ENCODE measurements at places on chromosomes 2 and 18. TPM values are rescaled to one million over a fixed set of nuclear protein-coding genes. Genes with fewer than 3 reads are reported as not detected.

Gene ANKRD30B
- 0.36 TPM for total RNA-seq

Gene IL36G
- total RNA-seq: not detected

Gene MATN3
- 1.8 TPM for total RNA-seq

Gene ZC3H6
- 24.0 TPM for total RNA-seq

Gene ICOS
- total RNA-seq: 3.2 TPM

Gene SCN9A
- 6.0 TPM for total RNA-seq

Gene PDE11A
- 0.16 TPM for total RNA-seq

Gene VAPA
- total RNA-seq: 264 TPM

Gene INHBB
- 59.8 TPM for total RNA-seq

Gene TUBA3E
- not detected for total RNA-seq

Gene CCDC121
- 1.2 TPM for total RNA-seq

Gene CNTNAP5
- total RNA-seq: not detected

Gene GCG
- total RNA-seq: not detected

Gene TRIM43
- total RNA-seq: not detected

Gene DPP4
- 11.7 TPM for total RNA-seq

Gene RAB6C
- 0.19 TPM for total RNA-seq

Gene DNAJC5G
- total RNA-seq: not detected

Gene DNAH7
- total RNA-seq: 2.0 TPM

Gene PJVK
- 2.5 TPM for total RNA-seq

Measured in omental fat pad (tissue), 4 donors.